ENCODE measurements at places on chromosomes 3 and 15.

- no peak for DNase-seq
Measured at GRCh38 chr3:143483214-143483613, 363.6 kb downstream of the CHST2 start.

DNA sequence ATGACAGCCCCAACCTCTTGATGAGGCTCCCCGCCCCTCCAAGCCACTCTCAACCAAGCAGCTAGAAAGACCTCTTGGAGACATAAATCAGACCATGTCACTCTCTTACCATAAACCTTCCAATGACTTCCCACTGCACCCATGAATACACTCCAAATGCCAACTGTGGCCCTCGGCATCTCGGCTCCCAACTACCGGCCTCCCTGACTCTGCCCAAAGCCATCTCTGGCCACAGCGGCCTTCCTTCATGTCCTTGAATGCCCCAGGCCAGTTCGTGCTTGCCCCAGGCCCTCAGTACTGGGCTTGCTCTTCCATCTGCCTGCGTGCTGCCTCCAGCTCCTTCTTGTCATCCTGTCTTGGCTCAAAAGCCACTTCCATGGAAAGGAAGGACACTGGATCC is 32.0 kb downstream of the HCN4 start:
- DNase-seq, result no peak

DNA sequence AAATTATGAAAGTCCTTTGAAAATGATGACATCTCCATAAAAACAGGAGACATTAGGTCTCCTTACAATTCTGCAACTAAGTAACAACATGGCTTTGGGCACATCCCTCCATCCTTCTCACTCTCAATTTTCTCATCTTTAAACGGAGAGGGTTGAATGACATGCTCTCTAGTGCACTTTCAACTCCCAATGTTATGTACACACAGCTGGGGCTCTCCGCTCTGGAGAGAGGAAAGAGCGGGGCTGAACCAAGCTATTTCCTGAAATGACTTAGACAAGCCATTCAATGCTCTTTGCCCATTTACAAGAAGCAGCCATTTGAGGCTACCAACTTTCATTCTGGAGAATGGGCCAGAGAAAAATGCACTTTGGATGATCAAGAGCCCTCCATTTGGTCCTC is 144.2 kb upstream of the BNIP2 start:
- DNase-seq, result no peak

DNA sequence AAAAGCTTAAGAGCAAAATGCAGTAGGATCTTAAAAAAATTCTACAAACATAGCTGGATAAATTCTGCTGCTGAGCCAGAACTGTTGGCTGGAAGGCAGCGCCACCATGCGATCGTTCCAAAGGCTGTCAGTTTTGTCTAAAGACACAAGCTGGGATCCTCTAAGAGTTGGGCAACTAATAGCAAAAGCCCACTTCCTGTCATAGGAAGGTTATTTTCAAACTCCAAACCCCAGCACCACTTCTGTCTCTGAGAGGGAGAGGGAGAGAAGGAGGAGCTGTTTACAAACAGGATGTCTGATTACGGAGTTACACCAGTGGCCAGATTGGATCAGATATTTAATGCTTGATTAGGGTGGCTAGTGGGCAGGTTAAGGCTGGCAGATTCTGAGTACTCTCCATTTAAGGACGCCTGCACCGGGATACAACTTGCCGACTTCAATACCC is 44.0 kb downstream of the EIF4E3 start:
- DNase-seq, result peak; percentile 7

GRCh38 chr3:149487598-149488197 is 13.2 kb downstream of the TM4SF4 start:
- no peak for DNase-seq

DNA sequence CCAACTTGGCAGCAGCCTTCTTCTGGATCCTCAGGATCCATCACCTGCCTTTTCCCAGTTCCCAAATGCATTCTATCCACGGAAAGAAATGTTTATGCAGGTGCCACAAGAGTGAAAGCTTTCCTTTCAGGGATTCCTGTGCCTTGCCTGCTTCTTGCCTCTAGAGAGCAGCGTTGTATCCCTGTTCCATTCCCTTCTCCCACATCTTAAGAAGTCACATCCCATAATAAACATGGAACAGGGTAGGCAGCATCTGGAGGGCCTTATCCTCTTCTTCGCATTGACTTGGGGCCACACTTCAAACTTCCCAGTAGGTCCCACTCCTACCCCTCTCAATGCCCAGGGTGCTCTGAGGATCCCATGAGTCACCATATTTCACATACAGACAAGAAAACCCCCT is 72.7 kb upstream of the DCLK3 start:
- DNase-seq, result no peak

- no peak for DNase-seq
Measured at GRCh38 chr15:67504056-67504455, 16.9 kb upstream of the C15orf61 start.

DNA sequence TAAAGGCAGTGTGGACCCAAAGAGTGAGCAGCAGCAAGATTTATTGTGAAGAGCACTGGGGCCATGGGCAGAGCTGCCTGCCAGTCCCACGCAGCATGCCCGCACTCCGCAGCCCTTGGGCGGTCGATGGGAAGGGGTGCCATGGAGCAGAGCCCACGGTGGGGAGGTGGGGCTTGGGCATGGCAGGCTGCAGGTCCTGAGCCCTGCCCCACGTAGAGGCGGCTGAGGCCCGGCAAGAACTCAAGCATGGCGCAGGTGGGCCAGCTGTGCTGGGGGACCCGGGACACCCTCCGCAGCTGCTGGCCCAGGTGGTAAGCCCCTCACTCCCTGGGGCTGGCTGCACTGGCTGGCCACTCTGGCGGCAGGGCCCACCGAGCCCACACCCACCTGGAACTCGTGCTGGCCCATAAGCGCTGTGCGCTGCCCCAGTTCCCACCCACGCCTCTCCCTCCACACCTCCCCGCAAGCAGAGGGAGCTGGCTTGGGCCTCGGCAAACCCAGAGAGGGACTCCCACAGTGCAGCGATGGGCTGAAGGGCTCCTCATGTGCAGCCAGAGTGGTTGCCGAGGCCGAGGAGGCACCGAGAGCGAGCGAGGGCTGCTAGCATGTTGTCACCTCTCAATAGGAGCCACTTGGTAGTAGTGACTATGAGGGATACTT is 1218.8 kb upstream of the EPHA6 start:
- no peak for DNase-seq

- DNase-seq, result no peak
Measured at GRCh38 chr3:160577556-160578195, 12.3 kb upstream of the KPNA4 start.

GRCh38 chr3:59338934-59339333 is 289.1 kb upstream of the CFAP20DC start:
- no peak for DNase-seq

GRCh38 chr3:156132313-156132712 is 11.9 kb downstream of the KCNAB1 start:
- DNase-seq, result no peak

DNA sequence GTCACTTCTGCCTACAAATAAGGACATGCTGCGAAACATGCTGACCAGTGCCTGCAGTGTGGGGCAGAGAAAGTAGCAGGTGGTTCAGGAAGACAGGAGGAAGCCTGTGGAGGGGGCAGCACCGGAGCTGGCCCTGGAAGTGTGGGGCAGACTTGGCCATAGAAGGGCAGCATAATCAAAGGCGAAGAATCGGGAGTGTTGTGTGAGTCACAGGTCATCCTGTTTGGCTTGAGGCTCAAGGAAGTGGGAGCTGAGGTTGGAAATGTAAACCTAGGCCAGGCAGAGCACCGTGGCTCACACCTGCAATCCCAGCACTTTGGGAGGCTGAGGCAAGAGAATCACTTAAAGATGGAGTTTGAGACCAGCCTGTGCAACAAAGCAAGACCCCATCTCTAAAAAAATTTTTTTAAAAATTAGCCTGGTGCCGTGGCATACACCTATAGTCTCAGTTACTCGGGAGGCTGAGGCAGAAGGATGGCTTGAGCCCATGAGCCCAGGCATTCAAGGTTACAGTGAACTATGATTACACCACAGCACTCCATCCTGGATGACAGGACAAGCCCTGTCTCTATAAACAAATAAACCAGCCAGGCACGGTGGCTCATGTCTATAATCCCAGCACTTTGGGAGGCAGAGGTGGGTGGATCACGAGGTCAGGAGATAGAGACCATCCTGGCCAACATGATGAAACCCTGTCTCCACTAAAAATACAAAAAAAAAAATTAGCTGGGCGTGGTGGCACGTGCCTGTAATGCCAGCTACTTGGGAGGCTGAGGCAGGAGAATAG is 54.0 kb downstream of the FAM43A start:
- DNase-seq, result no peak

GRCh38 chr3:119786409-119786808 is 4.5 kb downstream of the NR1I2 start:
- no peak for DNase-seq

DNA sequence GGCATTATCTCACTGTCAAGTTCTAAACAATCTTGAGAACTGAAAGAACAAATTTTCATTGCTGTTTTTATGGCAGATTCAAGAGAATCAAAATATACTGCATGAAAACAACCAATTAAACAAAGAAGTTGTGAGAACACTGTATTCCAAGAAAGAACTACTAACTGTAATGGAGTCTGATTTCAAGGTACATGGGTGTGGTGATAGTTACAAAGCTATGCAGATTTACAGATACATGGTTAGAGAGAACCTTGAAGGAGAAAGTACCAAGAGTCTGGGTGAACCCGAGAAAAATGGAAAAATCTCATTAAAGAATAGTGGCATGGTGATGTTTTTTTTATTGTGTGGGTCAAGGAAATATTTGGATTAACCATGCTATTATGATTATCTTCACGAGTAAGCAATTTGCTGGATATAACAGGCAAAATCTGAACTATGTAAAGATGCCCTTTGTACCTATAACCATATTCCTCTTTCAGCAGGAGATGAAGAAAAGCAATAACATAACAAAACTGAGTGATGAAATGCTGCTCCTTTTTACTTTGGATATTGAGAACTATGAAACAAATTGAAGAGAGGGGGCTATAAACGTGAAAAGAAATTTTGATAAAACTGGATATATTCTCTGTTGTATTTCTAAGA is 100.4 kb downstream of the PLSCR2 start:
- no peak for DNase-seq

GRCh38 chr3:101170806-101171558 is 149.4 kb downstream of the IMPG2 start:
- no peak for DNase-seq

Data from stimulated activated CD4-positive, alpha-beta T cell treated with anti-CD3 and anti-CD28 coated beads, TNF-alpha, amount 100 ng/mL, for 1 hour (primary cell).